ENCODE measurements at places on chromosomes 6 and 20.

DNA sequence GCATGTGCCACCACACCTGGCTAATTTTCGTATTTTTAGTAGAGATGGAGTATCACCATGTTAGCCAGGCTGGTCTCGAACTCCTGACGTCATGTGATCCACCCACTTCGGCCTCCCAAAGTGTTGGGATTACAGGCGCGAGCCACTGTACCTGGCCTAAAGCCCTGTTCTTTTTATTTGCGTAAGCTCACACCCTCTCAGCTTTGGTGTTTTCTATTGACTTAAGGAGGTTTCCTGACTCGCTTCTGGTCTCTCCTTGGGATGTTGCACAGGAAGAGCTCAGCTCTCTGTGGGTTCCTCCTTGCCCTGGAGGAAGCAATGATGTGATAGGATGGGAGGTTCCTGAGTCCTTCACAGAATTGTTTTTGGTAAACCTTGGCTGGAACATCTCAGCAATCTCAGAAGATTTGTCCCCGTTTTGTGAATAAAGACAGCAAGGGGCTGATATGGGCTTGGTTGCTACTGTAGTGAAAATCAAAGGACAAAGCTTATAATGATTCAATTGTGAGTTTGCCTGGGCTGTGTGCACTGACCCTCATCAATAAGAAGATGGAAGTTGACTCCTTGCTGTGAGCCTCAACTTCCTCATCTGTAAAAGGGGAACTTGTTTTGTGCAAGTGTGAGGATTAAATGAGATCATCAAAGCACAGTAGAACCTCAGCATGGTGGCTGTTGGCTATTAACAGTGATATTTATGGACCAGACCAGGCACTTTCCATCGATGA, 27.0 kb downstream of the TOX2 start:
- no peak for DNase-seq

GRCh38 chr6:42409581-42409980, 42.1 kb downstream of the TRERF1 start:
- DNase-seq, result no peak

- no peak for DNase-seq
These were observed 530.5 kb upstream of the PTCHD4 start for GRCh38 chr6:48641544-48641943.

DNA sequence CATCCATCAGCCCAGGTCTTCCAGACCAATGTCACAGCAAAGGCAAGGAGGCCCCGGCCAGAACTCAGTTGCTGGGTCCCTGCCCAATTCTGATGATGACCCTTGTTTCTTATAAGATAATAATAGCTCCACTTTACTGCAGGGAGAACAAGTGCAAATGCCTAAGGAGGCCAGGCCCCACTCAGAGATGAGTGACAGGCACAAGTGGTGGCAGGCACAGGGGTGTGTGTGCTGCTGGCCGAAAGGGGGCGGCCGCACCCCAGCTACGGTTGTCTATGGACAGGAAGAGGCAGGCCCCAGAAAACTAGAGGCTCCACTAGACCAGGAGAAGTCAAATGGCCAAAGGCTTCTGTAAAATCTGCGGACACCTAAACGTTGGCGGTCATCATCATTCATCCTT, 28.6 kb downstream of the GNAS-AS1 start:
- no peak for DNase-seq

DNA sequence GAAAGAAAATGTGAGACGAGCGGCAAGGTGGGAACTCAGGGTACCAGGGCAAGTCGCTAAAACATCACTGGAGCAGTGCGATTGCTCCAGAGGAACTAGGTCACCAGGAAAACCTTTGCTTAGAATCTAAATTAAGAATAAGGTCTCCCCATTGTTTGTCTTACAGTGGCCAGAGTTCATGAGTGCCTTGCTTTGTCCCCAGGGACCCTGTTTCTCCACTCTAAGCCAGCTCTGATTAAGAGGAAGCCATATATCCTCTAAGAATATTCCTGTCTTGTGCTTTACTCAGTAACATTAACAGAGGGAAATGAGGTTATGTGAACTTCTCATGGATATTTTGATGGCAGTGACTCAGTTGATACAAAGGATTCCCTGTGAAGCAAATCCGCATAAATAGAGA, 305.8 kb downstream of the CD83 start:
- DNase-seq, result no peak

GRCh38 chr6:150866991-150867501, 1.5 kb downstream of the MTHFD1L start:
- peak; percentile 22 for DNase-seq

DNA sequence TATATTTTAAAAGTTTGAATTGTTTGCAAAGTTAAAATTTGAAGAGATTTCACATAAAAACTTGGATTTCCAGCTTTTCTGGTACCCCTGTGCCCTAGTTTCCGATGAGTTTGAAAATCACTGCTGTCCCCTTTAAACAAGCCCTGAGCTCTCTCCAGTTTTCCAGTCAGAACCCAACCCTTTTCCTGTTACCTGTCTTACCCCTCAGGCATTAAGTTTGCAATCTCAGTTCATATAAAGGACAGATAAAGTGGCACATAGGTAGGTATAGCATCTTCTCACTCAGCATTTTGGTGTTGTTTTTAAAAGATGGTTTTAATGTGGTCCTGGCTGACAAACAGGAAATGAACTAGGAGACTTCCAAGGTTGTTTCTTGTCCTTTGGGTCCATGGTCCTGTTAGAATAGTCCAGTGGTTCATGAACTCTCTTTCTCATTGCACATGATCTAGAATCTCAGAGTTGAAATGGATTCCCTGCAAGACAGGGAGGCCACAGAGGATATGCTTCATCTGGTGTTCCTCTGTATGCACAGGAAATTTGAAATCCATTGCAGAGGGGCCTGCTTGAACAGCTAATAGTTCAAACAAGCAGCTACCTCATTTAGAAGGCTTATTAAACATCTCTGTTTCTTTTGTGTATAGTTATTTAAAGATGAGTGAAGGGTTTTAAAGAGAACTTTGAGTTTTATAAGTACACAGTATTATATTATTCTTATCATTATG, 82.7 kb downstream of the JAG1 start:
- DNase-seq, result no peak

GRCh38 chr6:45676380-45676779, 298.6 kb upstream of the SUPT3H start:
- DNase-seq, result no peak

DNA sequence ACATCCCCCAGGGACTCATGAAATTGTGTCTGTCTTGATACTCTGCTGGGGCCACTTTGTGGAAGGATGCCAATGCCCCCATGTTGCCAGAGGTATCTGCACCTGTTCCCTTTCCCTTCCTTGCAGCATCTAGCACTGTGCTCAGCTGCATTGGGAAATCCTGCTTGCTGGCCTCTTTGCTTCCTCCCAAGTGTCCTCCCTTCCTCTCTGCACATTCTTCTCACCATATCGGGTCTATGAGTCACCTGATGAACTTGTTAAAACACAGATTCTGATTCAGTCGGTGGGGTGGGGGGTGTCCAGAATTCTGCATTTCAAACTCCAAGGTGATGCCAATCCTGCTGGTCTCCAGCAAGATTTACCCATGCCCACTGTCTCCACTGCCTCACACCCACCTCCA, 467.8 kb downstream of the PTPRT start:
- DNase-seq, result no peak

GRCh38 chr6:143965503-143966171, 42.4 kb downstream of the PLAGL1 start:
- no peak for DNase-seq

DNA sequence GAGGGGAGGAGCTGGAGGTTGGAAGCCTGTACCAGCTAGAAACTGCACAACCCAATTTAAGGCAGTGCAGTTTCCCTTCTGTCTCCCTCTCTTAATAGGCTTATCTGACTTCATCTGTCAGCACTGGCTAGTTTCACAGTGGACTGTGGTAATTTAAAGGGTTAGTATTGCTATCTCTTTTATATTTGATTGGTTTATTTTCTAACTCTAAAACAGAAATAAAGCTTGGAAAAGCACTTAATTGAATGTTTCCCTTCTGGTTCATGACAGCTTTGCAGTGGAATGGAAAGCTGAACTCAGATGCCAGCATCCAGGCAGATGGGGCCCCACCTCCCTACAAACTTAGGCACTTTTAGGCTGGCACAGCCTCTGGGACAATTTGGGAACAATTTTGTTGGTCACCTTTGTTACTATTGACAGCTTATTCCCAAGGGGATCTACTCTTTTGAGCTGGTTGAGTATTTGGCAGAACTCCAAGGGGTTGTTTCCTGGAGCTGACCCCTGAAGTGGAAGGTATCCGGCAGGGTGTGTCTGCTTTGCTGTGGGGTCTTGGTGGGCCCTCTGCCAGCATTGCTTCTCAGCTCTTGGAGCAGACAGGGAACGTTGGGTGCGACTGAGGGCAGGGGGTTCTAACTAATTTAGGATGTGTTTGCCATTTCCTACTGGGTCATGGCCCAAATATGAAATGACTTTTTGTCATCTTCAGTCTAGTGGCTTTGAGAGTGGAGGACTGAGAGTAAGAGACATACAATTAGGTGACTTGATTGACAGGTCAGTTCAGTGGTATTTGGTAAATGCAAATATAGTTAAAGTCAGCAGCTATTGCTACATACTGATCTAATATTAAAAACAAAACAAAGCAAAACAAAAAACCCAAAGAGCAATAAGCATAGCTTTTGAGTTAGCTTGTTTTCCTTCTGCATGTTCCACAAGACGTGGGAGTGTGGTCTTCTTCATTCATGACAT, 9.3 kb downstream of the SH3BGRL2 start:
- DNase-seq, result no peak

GRCh38 chr6:144148886-144149285, 1.4 kb upstream of the STX11 start:
- DNase-seq, result no peak

GRCh38 chr20:2740702-2741101, 48.1 kb downstream of the EBF4 start:
- no peak for DNase-seq

GRCh38 chr20:62621251-62622110, 20.8 kb upstream of the SLCO4A1 start:
- no peak for DNase-seq

- no peak for DNase-seq
These were observed 17.3 kb upstream of the MCUR1 start for GRCh38 chr6:13831615-13832014.

DNA sequence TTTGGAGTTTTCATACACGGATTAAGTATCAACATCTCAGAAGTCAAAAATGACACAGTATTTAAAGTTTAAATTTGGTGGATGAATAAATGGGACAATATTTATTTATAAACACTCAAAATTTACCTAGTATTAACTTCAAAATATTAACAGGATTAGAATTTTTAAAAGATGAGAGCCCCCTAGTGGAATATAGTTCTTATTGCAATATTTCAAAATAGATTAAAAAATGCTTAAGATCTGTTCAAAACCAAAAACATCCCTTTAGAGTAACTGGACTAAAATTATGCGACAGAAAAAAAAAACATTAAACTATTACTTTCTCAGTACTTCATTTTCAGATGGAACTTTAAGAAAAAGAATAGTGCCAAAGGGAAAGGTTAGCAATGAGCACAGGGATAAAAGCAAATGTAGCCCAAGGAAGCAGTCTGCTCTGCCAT, 56.6 kb downstream of the SNX14 start:
- DNase-seq, result peak; percentile 10

DNA sequence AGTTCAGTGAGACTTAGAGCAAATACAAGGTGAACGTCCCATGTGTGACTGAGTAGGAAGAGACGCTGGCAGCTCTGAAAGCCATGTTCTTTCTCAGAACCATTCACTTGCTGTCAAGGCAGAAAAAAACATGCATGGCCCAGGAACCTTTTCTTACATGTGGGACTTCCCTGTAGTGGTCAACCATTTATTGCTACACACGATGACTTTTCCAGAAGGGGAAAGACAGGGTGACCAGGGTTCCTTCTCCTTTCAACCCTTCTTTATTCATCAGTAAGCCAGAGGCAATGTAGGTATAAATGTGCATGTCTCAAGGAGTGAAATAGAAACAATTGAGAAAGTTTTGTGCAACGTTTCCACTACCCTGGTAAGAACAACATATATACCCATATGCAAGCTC, 189.0 kb downstream of the NFATC2 start:
- no peak for DNase-seq

GRCh38 chr6:72083976-72084375, 197.6 kb downstream of the RIMS1 start:
- no peak for DNase-seq

DNA sequence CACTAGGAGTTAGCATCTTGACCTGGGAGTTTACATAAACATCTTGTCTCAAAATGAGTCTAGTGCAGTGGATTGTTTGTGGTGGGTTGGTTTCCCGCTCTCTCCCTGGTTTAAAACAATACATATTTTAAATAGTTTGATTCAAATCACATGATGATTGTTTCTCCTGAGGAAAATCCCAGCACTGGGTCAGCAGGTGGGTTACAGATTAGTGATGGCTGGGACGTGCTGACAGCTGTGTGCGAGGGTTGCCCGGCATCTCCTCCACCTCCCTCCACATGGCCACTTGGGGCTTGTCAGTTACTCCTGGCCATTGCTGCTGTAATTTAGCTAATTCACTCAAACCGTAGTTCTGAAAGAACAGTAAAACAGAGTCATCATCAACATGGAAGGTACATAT, 306.4 kb upstream of the CITED2 start:
- no peak for DNase-seq
